ENCODE measurements at places on chromosomes 6 and 20.

GRCh38 chr20:1302685-1303541 lies 26.0 kb downstream of the SDCBP2 start:
- no peak for DNase-seq

DNA sequence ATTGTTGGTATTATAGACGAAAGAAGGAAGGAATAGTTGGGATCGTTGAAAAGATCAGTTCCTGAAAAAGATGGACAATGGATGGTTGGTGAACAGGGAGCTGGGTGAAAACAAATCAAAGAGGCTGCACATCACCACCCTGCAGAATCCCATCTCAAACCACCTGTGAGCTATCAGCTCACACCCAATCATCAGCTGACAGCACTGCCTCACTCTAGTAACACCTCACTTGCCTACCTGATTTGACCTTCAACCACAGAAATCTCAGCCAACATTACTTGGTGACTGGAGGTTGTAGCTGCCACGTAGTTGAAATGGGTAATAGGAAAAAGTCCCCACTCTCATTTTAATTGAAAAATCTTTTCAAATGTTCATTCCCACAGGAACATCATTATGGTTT lies 101.8 kb upstream of the DST start:
- no peak for DNase-seq

GRCh38 chr6:105138141-105138540 lies 41.7 kb downstream of the POPDC3 start:
- DNase-seq: no peak

DNA sequence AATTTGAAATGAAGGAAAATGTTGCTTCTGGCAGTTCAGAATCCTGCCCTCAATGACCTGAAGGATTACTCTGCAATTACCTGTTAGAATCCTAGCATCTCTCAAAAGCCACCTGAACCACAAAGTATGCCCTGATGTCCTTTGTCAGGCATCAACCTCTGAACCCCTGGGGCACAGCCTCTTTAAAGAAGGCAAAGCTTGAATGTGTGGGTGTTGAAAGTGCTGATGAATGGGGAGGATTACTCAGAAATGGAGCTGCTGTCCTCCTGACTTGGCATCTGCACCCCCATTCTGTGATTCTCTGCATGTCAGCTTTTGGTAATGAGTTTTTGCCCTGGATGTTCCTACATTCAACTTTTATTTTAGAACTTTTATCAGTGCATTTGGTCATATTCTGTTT lies 179.2 kb downstream of the PKHD1 start:
- no peak for DNase-seq

- no peak for DNase-seq
Measured at GRCh38 chr6:21612067-21612745, 18.7 kb downstream of the SOX4 start.

All from activated CD4-positive, alpha-beta T cell treated with anti-CD3 and anti-CD28 coated beads, Interleukin-2, amount 50 U/mL, for 4 hours (primary cell).